NCI-H446 (cell line): ENCODE measurements at places on chromosomes 7 and 10.

GRCh38 chr7:66419210-66419609 is 209.5 kb upstream of the KCTD7 start:
- no peak for DNase-seq

- no peak for DNase-seq
These were observed at the start of gene NODAL for GRCh38 chr10:70441161-70441894. Gene NODAL, minus strand, starts transcription at chr10:70441681. Its CDS starts 14 bp downstream, at chr10:70441667.

DNA sequence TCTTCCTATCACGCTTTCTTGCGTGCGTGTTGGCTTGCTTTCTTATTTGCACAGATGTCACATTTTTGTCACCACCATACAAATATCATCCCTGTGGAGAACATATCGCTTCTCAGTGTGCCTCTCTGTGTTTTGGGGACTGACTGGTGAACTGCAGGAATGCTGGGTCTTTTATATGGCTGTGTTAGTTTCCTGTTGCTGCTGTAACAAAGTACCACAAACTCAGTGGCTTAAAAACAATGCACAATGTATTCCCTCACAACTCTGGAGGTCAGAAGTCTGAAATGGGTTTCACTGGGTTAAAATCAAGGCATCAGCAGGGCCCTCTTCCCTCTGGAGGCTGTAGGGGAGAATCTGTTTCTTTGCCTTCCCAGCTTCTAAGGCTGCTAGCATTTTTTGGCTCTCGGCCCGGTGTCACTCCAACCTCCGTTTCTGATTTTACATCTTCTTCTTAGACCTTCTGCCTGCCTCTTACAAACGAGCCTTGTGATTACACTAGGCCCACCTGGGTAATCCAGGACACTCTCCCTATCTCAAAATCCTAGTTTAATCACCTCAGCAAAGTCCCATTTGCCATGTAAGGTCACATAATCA is 82.0 kb downstream of the LRMDA start:
- DNase-seq = no peak

DNA sequence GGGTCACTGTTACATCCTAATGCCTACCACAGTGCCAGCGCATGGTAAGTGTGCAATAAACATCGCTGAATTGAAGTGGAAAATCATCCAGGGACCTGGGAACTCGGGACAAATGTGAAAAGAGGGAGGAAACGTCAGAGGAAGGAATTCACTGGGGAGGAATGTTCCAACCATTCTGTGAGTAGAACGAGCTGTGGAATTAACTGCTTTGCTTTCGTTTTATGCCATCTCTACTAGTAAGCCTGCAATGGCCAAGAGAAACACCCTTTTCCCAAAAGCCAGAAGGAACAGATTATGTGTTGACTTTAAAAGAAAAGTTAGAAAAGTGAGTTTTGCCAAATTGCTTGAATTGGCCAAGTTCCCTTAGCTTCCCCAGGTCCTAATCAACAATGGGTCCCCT is 1044.9 kb downstream of the TYW1 start:
- DNase-seq = no peak

DNA sequence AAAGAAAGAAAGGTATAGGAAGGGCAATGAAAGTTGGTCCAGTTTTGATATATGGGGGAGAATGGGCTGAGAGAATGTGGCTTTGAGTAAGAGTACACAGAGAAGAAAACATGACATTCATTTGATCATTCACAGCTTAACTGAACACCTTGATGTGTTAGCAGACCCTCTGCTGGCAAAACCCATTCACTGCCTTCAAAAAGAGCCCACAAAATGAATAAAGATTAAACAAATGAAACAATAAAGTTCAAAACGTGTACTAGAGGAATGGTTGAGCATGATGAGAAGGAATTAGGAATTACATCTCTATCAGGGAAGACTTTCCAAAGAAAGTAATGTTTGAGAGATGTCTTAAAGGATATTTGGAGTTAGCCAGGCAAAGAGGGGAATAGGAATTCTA is 2.1 kb downstream of the WEE2 start:
- DNase-seq = no peak

GRCh38 chr7:70726951-70727378 is 405.0 kb upstream of the GALNT17 start:
- DNase-seq = no peak

DNA sequence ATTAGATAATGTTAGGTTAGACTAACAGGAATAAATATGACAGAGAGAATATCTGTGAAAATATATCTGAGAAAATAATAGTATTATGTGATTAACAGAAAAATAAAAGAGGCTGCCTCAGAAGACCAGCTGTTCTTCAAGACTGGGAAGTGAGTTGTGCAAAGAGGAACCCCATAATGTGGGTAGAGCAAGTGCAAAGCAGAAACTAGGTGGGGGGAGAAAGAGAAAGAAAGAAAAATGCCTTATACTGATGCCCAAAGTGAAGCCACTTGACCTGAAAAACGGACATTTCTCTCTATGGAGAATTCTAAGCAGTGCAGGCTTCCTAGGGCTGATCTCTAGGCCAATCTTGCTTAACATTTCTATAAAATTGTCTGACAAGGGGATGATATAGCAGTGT is 3.8 kb downstream of the NEBL start:
- DNase-seq = no peak

GRCh38 chr7:132666071-132666773 is 90.0 kb upstream of the PLXNA4 start:
- DNase-seq = no peak

GRCh38 chr7:123557016-123557397 is 611 bp downstream of the NDUFA5 start:
- DNase-seq = no peak

DNA sequence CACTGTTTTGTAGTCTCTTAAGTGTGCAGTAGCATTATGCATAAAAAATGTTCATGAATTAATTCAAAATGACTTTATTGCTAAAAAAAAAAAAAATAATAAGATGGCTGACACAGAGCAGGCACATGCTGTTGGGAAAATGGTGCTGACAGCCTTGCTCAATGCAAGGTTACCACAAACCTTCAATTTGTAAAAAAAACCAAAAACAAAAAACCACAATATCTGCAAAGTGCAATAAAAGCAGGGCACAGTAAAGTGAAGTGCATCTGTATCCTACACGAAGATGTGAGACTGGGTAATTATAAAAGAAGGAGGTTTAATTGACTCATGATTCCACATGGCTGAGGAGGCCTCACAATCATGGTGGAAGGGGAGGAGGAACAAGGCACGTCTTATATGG is 185.8 kb downstream of the USP6NL start:
- no peak for DNase-seq

GRCh38 chr10:33334805-33335550 is 511 bp upstream of the NRP1 start:
- DNase-seq = no peak

GRCh38 chr10:112640638-112641037 is 193.6 kb downstream of the VTI1A start:
- no peak for DNase-seq

DNA sequence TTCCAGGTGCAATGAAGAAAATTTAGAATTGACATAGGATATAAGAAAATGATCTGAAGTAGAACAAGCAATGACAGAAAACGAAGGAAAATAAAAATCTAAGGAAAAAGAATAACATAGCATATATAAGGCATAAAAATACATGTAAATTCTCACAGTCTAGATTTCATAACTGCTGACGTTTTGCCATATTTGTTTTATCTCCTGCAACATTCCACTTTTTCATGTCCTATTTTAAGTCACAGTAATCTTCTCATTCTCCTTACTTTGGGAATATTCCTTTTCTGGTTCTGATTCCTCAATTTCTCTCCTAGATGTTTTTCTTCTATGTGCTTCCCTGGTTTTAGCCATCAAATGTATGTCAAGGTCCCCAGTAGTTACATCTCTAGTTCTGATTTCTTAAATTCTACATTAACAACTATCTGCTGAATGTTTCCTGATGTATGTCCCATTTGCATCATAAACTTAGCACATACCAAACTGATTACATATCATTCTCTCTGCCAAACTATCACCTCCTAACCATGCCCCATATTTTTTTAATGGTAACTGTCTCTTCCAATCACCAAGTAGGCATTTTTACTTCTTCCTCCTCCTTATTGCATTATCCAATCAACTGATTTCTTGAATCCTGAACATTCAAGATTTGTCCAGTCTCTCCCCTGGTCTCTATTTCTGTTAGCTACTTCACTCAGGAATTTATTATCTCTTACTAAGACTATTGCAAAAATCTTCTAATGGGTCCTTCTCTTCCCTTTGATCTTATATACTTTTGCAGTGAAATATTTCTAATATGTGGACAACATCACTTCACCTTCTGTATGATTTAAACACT is 171.3 kb downstream of the DNAJC1 start:
- DNase-seq = no peak

GRCh38 chr7:98878365-98879197 is at the start of gene TRRAP:
Gene TRRAP, plus strand, starts transcription at chr7:98878532. Its CDS starts 2,619 bp downstream, at chr7:98881151.
- DNase-seq = peak; percentile 67

- DNase-seq = peak; percentile 4
These were observed 129.2 kb downstream of the BBS9 start for GRCh38 chr7:33258491-33258951.

DNA sequence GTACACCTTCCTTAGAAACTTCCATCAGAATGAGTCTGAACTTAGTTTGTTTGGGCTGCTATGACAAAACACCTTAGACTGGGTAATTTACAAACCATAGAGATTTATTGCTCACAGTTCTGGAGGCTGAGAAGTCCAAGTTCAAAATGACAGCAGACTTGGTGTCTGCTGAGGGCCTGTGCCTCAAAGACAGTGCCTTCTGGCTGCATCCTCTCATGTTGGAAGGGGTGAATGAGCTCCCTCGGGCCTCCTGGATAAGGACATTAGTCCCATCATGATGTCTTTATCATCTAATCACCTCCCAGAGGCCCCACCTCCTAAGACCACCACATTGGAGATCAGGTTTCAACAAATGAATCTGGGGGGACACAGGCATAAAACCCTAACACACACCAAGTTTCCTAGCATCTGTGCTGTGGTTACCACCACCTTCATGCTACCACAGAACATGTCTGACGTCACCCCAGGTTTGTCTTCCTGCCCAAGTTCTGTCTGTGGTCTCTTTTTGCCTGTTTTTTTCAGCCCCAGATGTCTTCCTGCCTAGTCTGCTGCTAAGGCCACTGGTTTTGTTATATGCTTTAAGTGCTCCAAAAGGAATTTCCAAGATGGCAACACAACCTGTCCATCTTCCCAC is 150.9 kb upstream of the COBL start:
- DNase-seq = no peak

GRCh38 chr10:7551950-7552716 is 114.6 kb downstream of the ITIH5 start:
- no peak for DNase-seq

DNA sequence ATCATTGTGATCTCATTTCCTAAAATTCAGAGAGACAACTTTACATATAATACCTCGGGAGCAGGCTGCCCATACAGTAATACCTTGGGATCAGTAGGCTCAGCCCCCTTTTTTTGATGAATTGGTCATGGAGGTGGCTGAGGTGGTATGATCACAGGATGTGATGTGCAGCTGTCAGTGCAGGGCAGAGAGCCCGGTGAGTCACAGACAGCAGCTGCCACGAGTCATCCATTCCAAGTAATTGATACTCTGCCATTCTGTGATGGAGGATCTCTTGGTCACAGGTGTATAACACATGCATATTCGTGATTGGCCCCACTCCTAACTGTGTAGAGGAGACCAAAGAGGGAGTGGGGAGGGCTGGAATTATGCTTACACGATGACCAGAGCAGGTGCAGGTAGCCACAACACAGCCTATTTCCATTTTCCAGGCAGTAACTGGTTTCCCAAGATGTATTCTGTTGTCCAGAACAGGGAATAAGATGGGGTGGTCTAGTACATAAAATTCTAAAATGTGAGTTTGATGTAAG is 14.1 kb downstream of the NRCAM start:
- DNase-seq = peak; percentile 55

- no peak for DNase-seq
These were observed 386.7 kb downstream of the PHTF2 start for GRCh38 chr7:78185149-78185745.

DNA sequence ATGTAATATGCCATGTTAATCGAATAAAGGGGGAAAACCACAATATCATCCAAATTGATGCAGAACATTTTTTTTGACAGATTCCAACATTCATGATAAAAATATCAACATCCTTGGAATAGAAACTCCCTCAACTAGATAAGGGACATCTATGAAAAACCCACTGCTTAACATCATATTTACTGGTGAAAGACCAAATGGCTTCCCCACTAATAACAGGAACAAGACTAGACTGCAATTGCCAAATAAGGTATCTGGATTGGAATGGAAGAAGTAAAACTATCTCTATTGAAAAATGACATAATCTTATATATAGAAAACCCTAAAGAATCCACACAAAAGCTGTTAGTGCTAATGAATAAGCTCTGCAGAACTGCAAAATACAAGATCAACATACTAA is 27.8 kb downstream of the SMURF1 start:
- no peak for DNase-seq

- DNase-seq = no peak
These were observed 93.6 kb downstream of the PRLHR start for GRCh38 chr10:118501637-118502440.

GRCh38 chr10:6607778-6608177 is 27.7 kb upstream of the PRKCQ start:
- DNase-seq = no peak

DNA sequence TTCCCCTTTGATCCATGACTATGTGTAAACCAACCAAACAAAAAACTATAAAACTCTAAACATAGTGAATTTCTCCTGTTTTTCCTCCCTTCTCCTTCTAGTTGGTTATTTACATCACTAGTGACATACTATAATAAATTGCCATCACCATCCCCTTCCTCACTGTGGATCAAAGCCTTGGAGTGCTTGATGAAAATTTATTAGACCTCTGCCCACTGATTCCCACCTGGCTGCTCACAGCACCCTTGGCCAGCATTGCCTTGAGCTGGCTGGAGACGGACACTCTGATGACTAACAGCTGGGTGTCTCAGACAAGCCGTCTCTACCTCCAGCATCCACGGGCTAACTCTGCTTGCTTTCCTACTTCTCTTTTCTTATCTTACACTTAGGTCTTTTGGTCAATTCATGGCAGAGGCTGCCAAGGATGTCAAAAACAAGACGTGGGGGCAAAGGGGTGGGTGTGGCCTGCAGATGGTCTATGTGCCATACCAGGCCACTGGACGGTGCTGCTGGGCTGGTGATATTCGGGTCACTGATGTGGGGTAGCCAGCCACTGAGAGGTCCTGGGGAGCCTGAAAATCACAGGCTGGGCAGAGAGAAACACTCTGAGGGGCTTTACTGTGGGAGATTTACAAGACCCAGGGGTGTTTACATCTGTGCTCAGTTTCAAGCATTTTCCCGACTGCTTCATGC is 207.8 kb downstream of the TAX1BP1 start:
- DNase-seq = no peak

GRCh38 chr7:522951-523314 is 3.3 kb upstream of the PDGFA start:
- no peak for DNase-seq

DNA sequence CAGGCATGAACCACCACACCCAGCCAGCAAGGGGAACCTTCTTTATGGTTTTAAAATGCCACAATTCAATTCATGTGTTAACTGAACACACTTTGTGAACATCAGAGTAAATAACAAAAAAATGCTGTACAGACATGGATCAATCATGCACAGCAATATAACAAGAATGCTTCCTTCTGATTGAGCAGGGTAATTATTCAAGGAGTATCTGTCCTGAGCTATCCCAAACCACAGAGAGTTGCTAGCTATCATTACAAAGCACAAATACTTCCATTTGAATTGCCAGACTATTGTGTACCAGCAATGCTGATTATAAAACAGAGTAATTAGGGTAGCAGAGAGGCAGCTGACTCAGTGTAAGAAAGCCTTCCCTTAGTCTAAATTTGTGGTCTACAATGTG is 11.3 kb upstream of the RHOBTB1 start:
- no peak for DNase-seq
